Amygdala (tissue), 56 donors: ENCODE measurements at places on chromosomes 2 and 18.

DNA sequence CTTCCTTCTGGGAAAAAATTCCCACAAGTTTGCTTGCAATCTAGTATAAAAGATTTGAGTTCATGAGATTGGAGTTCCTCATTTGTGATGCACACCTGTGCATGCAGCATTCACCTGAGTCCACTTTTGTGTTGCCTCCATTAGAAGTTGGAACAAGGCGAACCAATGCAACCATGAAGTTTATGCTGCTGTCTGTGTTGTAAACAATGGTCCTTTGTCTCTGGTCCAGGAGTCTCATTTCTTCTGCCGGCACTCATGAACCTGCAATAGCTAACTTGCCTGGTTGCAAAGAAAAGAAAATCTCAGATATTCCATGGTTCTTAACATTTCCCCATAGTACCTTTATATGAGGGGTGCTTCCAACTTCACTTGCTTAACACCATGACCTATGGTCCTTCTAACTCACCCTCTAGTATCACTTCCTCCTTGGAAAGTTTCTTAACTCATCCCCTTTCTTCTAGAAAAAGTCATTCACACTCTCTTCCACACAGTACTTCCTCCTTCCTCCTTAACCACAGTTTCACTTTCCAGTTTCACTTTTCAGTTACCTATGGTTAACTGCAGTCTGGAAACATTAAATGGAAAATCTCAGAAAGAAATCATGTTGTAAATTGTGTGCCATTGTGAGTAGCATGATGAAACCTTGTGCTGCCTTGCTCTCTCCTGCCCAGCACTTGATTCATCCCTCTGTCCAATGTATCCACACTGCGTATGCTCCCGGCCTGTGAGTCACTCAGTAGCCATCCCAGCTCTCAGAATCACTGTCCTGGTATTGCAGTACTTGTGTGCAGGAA is 128.8 kb upstream of the TRIB2 start:
- DNase-seq: no peak

- no peak for DNase-seq
Measured at GRCh38 chr2:98833172-98833916, 102.4 kb upstream of the MGAT4A start.

DNA sequence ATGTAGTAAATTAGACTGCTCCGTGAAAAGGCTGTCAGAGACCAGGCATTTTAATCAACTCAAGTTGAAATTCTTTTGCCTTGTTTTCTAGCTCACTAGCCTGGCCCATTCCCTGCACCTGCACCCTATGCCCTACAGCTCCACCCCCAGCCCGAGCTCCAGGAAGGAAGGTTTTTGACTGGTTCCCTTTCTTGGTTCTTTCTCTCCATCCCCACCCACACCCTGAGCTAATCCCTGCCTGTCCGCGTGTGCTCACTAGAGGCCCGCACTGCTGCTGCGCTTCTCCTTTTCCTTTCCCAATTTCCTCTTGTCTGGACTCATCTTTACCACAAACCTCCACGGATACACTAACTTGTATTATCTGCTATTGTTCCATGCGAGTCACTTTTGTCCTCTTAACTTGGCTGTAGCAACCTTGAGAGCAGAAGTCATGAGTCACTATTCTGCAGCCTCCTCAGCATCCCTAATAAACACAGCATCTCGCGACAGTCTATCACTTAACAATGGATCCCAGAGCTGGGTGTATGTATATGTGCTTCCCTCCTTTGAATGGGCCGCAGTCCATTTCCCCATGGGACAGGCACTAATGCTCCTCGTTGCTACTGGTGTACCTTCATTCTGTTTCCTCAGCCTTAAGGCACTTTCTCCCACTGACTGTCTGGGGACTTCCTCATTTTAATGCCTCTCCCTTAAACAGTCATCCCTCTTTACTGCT is 36.5 kb downstream of the COLEC12 start:
- DNase-seq: no peak

GRCh38 chr2:229220254-229220653 is 50.8 kb downstream of the PID1 start:
- DNase-seq: no peak

DNA sequence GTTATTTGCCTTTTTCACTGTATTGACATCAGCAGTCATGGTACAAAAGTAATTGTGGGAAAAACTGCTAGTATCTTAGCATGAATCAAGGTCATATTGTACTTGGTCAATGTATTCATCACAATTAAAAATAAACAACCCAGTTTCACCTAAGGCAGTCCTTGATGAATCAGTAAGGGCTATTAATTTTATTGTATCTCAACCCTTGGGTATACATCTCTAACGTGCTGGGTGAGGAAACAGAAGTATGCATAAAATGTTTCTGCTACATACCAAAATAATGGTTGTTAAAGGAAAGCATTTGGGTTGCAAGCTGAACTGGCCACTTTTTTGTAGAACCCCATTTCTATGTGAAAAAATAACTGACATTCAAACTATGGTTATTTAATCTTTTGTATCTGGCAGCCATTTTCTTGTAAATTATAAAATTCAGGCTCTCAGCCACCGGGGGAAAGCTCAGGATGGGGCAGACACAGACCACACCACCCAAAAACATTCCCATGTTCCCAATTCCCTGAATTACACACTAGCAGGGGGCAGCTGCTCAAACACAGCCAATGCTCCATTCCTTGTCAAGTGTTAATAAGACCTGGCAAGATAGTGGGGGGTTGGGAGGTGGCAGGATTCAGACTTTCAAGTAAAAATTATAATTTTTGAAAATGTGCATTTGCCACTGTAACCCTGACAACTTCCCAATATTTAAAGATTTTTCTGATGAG is 49.3 kb downstream of the OLA1 start:
- DNase-seq: no peak

DNA sequence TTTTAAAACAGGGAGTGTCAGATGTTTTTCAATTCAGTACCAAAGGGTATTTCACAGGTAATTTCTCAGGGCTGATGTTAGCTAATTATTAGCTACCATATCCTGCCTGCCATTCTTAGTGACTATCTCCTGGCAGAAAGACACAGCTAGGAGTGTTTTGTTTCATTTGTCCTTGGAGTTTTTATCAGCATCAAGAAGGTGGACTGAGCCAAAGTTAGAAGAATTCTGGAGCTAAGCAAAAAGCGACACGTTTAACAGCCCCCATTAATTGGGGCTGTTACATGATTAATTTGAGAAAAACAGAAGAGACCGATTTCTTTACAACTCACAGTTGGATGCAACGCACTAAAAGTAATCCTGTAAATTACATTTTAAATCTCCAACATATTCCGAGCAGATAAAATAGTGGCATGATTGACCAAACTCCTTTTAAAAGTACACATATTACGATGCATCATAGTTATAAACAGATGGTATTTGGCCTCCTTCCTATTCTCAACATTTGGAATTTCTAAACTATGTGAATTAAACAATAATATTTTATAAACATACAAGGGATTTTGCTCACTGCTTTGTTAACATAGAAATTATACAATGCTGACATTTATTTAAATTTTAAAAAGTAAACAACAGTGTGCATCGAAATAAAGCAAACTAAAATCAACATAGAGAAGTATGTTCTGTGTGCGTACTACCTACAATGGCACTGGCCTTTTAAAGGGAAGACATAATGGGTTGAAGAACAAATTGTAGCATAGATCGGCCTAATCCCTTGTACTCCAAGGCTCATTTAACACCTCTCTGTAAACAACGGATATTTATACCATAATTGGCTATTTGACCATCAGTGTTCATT is 585.1 kb downstream of the ZEB2 start:
- no peak for DNase-seq

DNA sequence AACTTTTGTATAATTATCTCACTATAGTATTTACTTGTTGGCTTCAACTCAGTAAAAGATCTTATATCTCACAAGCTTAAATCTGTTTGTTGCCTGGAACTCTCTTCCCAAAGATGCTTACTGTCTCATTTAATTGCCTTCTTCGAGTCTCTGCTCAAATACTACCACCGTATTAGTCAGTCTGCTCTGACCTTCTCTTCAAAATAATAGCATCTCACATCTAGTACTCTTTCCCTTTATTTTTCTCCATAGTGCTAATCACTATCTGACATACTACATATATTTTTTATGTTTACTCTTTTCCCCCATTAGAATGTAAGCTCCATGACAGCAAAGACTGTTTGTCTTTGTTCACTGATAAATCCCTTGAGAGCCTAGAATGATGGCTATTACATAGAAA is 10.6 kb upstream of the MPP4 start:
- no peak for DNase-seq

DNA sequence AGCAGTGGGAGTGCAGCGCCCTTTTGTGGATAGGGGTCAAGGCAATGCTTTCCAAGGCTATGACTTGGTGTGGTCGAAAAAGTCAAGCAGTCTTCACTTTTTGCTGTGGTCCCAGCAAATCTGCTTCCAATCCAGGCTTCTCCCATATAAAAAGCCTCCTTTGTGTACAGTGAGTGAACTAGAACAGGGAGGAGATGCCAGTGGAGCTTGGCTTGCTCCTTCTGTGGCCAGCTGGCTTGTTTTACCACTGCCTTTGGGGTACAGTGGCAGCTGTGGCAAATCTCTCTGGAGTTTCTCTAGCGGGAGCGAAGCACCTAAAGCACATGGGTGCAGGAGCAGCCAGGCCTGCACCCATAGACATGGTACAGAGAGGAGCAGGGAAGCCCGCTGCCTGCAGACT is 103.5 kb downstream of the MSH2 start:
- no peak for DNase-seq

DNA sequence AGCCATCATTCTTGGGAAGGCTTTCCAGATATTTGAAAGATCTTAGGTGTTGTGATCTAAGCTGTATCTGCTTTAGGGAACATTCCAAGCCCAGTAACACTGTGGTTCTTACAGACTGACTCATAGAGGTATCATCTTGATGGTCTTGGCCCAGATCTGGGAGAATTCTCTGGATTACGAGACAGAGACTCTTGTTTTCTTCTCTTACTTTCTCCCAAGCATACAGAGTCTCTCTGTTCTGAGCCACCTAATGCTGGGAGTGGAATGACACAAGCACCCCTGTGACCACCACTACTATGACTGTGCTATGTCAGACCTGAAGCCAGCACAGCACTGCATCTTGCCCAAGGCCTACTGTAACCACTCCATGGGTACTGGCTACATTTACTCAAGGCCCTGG is 81.0 kb upstream of the EPAS1 start:
- DNase-seq: no peak

- no peak for DNase-seq
Measured at GRCh38 chr2:145759228-145759915, 1239.5 kb upstream of the ZEB2 start.

DNA sequence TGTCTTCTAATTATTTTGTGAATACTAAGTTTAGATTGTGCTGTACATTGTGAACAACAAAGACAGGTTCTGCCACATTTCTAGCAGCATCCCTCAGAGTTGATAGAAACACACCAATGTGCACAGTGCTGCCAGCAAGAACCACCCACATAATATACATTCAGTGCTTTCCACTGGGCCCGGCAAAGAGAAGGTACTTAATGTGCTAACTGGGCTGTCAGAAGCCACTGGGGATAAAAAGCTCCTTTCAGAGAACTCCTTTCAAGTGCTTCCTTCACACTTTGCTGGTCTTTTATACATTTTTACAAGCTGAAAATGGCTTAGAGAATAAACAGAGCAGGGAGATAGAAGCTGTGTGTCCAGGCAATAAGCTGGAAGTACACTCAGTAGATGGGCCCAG is 58.0 kb upstream of the CAPN13 start:
- peak; percentile 12 for DNase-seq

- DNase-seq: no peak
Measured at GRCh38 chr2:120514521-120514920, 168.6 kb downstream of the INHBB start.

DNA sequence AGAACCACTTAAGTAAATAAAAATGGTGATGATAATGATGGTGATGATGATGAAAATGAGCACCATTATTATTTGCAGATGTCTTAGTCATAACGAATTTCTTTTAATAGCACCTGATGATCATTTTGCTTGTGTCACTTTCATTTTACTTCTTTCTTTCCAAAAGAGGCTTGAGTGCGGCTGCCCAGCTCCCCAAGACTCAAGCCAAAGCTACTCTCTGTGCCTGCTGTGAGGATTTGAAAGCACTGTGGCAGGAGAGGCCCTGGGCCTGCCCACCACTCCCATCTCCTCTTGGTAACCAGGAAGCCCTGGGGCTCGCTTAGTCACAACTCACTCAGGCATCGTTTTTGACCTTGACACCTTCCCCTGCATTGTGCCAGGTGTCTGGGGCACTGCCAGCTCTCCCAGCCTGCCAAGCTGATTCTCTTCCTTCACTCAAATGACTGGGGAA is 41.2 kb downstream of the RPL37A start:
- no peak for DNase-seq
